Stimulated activated CD8-positive, alpha-beta memory T cell treated with anti-CD3 and anti-CD28 coated beads, Interleukin-2, amount 100 ng/mL, for 1 hour (primary cell): ENCODE measurements at places on chromosomes 7 and 10.
A peak's percentile ranks its signal among the peaks of the same experiment; 100 is the strongest.

- no peak for DNase-seq
These were observed 26.0 kb downstream of the NUP42 start for GRCh38 chr7:23207884-23208283.

- DNase-seq, result no peak
These were observed 384.4 kb upstream of the AUTS2 start for GRCh38 chr7:69213878-69214277.

DNA sequence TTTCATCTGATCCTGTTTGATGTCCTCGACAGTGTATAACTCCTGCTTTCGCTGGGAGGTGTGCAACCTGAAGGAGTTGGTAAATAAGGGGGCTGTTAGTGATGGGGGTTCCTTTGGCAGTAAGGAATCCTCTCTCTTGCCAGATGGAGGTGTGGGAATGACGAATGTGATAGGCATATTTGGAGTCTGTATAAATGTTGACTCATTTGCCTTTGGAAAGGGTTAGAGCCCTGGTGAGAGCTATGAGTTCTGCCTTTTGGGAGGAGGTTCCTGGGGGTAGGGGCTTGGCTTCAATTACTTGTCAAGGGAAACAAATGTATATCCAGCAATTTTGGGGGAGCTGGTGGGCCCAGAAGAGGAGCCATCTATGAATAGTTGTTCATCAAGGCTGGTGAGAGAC, 11.4 kb upstream of the CHST3 start:
- DNase-seq, result no peak

- no peak for DNase-seq
These were observed 98.4 kb downstream of the PIP4K2A start for GRCh38 chr10:22615819-22616499.

DNA sequence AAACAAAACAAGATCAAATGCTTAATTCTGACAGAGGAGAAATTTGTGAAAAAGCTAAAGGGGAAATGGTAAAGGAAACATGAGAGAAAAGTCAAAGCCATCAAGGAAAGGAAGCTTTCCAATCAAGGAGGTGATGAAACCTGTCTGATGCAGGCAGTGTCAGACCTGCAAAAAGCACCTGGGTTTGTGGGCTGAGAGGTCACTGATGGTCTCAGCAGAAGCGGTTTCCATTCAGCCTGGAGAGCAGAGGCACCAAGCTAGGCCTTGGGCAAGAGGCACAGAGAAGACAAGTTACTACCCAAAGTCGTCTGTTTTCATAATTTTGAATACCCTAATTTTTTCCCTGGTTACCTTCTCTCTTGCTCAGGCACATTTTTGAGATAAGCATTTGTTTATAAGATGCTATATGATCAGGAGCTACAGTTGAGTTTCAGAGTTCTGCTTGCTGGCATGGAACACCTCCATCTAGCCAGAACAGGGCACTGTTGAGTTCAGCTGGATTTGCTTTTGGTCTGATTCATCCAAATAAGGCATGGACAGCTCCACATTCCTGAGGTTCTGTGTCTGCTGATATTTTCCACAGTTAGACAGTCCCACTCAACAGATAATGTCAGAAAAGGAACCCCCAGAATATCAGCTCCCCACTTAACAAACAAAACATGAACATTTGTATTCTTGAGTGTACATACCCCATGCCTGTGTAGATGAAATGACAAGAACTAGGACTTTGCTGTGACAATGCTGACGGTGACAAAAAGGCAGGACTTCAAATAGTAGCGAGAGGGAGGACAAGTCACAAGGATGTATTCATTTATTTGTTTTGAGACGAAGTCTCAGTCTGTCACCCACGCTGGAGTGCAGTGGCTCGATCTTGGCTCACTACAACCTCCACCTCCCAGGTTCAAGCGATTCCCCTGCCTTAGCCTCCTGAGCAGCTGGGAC, 4.9 kb upstream of the PPIA start:
- no peak for DNase-seq

DNA sequence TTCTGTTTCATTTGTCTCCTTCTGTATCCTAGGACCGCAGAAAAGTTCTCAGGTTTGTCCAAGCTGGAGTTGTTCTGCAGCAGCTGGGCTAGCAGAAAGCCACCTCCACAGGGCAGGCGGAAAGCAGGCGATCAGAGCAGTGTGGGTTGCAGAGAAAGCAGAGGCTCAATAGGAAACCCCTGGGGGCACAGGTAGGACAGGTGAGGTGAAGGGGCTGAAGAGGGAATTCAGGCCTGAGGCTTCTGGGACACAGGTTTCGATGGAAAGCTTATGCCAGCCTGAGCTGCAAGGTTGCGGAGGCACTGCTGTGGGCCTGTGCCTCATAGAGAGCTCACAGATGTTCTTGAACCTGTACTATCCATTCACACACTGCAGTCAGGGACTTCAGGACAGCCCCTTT, 194.9 kb upstream of the TPK1 start:
- no peak for DNase-seq

- DNase-seq, result no peak
These were observed 903 bp upstream of the KCNMA1 start for GRCh38 chr10:77638321-77639101.

DNA sequence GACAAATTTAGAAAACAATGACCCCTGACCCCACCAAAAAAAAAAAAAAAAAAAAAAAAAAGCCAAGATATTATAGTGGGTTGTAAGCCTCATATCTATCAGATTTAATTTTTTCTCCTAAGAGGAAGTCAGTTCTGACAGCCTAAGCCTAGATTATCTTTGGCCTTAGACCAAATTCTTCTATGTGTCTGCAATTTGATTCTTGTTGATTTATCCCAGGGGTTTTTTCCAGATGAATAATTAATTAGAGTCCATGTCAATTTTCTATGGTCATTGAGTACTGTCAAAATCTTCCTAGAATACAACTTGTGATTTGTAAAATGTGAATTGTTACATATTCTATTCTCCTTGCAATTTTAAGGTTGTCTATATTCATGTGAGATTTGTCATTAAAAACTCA, 151.6 kb upstream of the CACNA2D1 start:
- DNase-seq, result no peak

GRCh38 chr7:158991824-158992621, 135.7 kb downstream of the DYNC2I1 start:
- DNase-seq, result no peak

- no peak for DNase-seq
These were observed 60.2 kb downstream of the KCNH2 start for GRCh38 chr7:150917969-150918368.

DNA sequence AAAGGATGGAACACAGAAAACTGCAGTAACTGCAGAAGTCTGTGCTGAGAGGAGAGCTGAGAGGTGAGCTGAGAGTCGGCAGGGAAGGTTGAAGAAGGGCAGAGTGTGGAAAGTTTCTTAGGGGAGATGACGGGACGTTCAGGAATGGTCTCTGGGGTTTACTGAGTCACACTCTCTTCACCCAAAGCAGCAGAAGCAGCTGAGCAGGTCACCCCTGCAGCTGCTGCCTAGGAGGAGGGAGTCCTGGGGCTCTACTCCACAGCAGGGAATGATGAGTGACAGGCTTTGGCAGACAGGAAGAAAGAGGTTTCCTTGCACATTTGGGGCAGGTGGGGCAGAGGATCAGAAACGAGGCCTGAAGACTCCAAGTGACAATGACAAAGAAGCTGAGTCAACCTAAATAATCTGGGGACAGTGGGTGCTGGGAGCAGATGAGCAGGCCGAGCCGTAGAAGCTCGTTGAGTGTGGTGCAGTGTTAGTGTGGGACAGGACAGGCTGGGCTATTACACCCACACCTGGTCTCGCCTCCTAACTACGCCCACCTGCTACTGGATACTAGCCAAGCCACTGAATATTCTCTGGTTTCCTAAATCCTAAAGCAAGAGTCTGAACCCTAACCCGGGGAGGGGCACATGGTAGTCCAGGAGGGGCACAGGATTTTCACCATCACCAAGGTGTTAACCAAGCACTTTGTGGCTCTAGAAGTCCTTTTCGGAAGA, 24.9 kb downstream of the BEND7 start:
- no peak for DNase-seq

- no peak for DNase-seq
These were observed 1.6 kb upstream of the IDI1 start for GRCh38 chr10:1050554-1050953.

DNA sequence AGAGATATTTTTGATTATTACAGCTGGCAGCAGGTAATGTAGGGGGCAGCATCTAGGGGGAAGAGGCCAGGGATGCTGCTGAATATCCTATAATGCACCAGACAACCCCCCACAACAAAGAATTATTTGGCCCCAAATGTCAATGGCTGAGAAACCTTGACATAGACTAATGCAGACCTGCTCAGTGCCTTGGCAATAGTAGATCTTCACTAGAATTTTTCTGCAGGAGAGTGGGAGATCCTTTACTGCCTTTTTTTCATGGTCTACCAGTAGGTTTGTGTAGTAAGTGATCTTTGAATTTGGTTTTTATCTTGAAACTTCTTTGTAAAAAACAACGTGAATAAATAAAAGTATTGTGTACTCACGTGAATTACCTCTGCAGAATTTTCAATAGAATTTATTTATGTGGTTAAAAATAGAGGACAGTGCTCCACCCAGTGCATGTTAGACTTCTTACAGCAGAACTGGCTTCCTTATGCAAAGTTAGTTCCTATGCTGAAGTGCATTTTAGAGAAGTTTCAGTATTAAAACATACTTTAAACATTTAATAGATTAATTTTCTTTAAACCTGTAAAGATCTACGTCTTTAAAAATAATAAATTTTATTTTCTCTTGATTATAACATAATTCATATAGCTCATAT, 199.6 kb upstream of the HDAC9 start:
- DNase-seq, result no peak

DNA sequence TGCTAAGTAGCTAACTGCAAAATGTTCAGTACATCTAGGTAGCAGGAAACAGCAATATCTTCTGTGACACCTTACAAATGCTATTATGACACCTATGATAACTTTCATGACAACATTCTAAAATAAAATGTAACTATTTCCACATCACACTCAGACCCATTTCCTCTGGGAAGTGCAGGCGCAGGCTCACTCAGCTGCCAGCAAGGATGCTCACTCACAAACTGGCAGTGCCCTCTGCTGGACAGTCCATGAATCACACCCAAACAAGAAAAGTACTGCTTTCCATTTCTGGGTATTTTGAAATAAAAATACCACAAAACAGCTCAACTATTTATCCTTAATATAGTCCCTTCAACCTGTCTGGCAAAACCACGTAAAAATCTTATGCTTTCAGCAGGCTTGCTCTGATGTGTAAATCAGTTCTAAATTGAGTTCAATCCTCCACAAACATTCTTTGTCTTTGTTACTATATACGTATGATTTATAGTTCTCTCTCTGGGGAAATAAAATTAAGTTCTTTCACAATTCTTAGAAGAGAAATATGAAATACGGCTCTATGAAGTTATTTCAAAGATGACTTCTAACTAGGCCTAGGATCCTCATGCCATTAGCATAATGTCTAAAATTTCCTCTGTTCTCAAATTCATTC, 176.6 kb downstream of the PARD3 start:
- peak; percentile 27 for DNase-seq

- DNase-seq, result no peak
These were observed 101.7 kb downstream of the BMS1 start for GRCh38 chr10:42883993-42884983.

DNA sequence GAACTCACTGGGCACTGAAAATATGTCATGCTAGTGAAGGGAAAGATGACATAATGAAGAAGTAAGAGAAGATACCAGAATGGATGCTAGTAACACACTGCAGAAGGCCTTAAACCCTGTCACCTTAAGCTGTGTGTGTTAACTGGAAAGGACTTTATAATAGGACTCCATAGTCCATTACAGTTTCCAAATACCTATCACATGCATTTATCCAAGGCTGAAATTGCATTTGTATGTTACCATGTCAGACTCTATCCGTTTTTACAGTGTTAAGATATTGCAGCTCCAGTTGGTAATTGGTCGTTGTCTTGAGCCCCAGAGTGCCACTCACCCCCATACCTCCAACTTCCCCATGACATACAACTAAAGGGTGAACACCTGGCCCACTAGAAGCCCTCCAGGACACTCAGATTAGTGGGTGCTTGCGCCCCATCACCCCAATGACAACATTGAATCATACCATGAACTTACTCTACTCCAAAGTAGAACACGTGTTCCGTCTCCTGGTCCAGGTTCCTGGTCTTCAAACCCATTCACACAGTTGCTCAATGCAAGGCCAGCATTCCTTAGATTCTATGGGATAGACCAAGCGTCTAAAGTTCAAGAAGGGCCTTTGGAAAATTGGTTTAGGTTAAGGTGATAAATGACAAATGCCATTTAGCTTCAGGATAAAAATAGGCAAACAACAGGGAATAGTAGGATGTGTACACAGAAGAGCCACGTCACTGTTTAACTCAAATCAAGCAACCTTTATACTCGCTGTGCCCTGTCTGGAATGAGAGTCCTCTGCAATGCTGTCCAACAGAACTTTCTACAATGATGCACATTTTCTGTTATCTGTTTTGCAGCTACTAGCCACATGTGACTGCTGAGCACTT, 2.1 kb upstream of the RAPGEF5 start:
- no peak for DNase-seq

- no peak for DNase-seq
These were observed 1.9 kb downstream of the MAGI2 start for GRCh38 chr7:79451580-79451979.

DNA sequence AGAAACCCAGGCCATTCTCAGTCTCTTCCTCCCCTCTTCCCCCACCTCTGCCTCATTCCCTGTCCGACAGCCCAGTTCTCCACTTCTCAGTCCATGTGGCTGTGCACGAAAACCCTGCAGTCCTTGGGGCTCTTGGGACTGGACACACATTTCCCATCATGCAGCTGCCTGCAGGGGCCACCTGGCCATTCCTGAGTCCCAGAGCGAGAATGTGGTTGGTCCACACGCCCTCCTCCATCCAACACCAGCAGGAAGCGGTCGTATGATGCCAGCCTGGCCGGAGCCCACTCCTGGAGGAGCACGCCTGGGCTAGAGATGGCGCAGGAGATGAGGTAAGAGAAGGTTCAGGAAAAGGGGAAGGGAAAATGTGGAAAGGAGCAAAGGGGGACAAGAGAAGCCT, 222.5 kb downstream of the USP6NL start:
- no peak for DNase-seq

DNA sequence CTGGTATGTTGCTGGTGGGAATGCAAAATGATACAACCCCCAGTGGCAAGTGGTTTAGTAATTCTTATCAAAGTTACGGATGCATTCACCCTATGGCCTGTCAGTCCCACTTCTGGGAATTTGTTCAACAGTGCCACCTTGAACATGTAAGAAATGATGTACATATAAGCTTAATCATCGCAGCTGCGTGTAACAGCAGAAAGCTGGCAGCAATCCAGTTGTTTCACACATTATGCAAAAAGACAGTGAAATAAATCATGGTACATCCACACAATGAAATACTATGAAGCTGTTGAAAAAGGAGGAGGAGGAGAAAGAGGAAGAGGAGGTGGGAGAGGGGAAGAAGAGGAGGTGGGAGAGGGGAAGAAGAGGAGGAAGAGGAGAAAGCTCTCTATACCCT, 76.2 kb upstream of the MYL10 start:
- DNase-seq, result no peak

GRCh38 chr10:14688606-14689005, 86.1 kb downstream of the FAM107B start:
- no peak for DNase-seq

GRCh38 chr7:14934839-14935238, 32.3 kb upstream of the DGKB start:
- no peak for DNase-seq

GRCh38 chr7:78368771-78369170, 570.2 kb downstream of the PHTF2 start:
- DNase-seq, result no peak

GRCh38 chr7:137846549-137846826, 286 bp downstream of the DGKI start:
- no peak for DNase-seq
